Caki2 (cell line): ENCODE measurements at places on chromosomes 16 and 17. TPM values are rescaled to one million over a fixed set of nuclear protein-coding genes. Genes with fewer than 3 reads are reported as not detected.

Gene C1QL1
- 10.9 and 12.5 TPM in 2 replicates for total RNA-seq

DNA sequence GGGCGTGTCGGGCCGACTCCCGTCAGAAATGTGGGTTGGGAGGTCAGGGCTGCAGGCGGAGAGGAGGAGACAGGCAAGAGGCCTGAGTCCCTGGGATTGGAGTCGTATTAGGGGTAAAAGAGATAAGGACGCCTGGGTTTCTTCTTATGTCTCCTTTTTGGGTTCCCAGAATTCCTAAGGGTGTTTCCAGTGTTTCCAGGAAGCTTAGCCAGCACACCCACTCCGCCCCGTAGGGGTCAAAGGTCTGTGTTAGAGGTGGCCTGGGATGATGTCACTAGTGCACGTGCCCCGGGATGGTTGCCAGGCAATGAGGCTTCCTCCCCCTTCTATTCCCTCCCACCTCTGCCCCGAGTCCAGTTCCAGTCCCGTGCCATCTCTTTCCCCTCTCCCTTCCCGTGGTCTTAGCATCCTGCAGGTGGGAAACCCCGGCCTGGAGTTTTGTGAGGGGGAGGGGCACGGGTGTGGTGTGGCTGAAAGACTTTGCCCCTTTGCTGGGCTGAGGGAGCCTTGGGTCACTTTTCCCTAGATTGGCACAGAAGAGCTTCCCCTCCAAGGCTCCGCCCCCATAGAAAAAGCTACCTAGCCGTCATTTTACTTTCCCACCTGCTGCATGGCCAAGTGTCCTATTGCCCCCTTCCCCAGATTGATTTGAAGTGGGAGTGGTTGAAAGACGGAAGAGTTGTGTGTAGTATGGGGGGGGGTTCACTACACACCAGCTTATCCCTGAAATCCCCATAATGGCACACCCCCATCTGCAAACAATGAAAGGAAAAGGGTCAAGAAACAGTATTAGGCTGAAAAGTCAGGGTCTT lies 2.8 kb downstream of the KDM6B start:
- peak; percentile 94 for DNase-seq

GRCh38 chr16:23949630-23950290 lies 114.0 kb downstream of the PRKCB start:
- DNase-seq = no peak

DNA sequence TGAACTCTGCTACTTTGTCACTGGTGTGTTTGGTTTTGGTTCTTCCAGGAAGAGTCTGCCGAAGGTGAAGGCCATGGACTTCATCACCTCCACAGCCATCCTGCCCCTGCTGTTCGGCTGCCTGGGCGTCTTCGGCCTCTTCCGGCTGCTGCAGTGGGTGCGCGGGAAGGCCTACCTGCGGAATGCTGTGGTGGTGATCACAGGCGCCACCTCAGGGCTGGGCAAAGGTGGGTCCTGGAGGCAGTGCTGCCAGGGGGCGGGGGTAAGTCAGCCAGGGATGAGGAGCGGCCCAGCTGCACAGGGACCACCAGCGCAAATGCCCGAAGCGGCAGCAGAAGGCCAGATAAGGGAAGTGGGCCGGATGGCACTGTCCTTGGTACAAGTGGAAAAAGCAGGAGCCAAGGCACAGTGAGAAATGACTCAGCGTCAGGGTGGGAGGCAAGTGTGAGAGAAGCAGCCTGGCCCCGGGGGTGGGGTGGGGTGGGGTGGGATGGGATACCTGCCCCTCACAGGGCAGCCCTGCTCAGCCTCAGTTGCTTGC lies 41.9 kb downstream of the TMEM11 start:
- no peak for DNase-seq

DNA sequence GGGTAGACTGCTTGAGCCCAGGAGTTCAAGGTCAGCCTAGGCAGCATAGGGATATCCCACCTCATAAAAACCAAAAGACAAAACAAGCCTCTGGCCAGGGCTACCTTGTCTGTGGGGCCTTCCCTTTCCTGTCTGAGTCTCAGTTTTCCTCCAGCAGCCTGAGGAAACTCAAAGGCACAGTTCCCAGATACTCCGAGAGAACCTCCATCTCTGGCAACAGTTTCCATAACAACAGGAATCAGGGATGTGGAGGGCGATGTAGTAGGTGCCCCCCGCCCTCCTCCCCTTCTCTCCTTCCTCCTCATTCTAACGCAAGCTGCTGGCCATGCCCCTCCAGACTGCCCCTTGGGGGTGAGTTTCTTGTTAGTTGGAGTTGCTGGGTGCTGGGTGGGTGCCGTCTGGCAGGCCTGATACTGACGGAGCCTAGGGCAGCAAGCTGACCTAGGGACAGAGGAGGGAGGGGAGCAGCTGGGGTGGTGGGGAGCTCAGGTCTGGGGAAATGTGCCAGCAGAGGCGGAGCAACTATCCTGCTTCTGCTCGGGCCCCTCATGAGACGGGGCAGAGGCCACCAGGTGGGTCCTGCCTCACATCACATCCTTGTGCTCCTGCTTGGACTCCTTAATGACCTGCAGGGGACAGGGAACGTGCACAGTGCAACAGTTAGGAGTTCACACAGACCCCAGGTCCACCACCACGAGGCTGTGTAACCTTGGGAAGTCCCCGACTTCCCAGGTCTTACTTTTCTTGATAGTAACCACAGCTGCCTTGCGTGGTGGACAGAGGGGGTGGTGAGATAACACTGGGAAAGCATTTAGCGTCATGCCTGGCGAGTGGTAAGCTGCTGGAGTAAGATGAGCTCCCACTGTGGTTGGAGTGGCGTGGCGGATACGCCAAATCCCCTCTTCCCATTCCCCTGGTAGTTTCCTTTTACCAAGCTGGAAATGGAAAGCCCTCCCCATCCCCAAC lies 7.8 kb upstream of the EFTUD2 start:
- no peak for DNase-seq
